ENCODE measurements at places on chromosomes 3 and 15. TPM values are rescaled to one million over a fixed set of nuclear protein-coding genes. Genes with fewer than 3 reads are reported as not detected.

The DUOXA1 gene
- 0.36 TPM for total RNA-seq

The ITIH4 gene
- 2.8 TPM for total RNA-seq

The METTL6 gene
- total RNA-seq = 19.7 TPM

- DNase-seq = no peak
- H3K36me3 ChIP-seq = no peaks in the 10 kb centered on the region
- H3K4me1 ChIP-seq = no peaks in the 10 kb centered on the region
- no peak overlapping the region for H3K4me3 ChIP-seq
- H3K27me3 ChIP-seq = peaks cover 5% of the 10 kb centered on the region
- H3K27ac ChIP-seq = no peak overlapping the region
These were observed 8.5 kb downstream of the HTR3D start for GRCh38 chr3:184040010-184040409.

- no peak overlapping the region for H3K27ac ChIP-seq
- peaks cover 4% of the 10 kb centered on the region for H3K36me3 ChIP-seq
- DNase-seq = no peak
These were observed 39.1 kb upstream of the TM4SF19 start for GRCh38 chr3:196377321-196377720.

GRCh38 chr3:182420741-182421140 is 372.6 kb upstream of the ATP11B start:
- no peak overlapping the region for H3K4me3 ChIP-seq
- H3K27ac ChIP-seq = no peak overlapping the region
- no peak for DNase-seq
- H3K36me3 ChIP-seq = no peaks in the 10 kb centered on the region
- no peaks in the 10 kb centered on the region for H3K27me3 ChIP-seq

DNA sequence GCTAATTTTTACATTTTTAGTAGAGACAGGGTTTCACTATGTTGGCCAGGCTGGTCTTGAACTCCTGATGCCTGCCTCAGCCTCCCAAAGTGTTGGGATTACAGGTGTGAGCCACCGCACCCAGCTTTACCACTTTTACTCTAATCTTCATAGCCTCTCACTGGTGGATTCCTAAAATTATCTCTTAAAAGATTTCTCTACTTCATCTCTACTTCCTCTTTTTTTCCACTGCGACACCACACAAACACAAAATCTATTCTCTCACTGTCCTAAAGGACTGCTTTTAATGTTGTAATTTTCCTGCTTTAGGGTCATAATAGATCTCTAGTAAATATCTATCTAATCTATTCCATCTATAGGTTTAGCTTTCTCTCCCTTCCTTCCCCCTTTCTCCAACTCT is 34.0 kb upstream of the TBL1XR1 start:
- DNase-seq = no peak
- H3K4me1 ChIP-seq = no peaks in the 10 kb centered on the region
- H3K27me3 ChIP-seq = no peaks in the 10 kb centered on the region
- H3K36me3 ChIP-seq = no peaks in the 10 kb centered on the region
- no peak overlapping the region for H3K27ac ChIP-seq

- no peaks in the 10 kb centered on the region for H3K36me3 ChIP-seq
- H3K27ac ChIP-seq = no peak overlapping the region
- DNase-seq = no peak
- H3K27me3 ChIP-seq = no peaks in the 10 kb centered on the region
These were observed 77.2 kb downstream of the SCN10A start for GRCh38 chr3:38738630-38739395.

DNA sequence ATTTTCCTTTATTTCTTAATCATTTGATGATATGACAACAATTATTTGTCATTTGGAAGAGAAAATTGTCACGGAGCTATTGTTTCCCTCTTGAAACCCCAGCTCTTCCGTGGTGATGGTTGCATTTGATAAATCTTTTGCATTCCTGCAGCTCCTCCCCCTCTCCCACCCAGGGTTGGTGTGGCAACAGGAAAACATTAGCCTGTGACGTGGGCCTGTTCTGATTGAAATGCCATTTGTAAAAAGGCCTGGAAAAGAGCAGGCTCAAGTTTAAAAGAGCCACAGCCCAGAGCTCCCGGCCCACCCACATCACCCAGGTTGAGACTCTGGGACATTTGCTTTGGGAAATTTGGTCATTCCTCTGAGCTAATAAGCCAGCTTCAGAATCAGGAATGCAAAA is 282.5 kb downstream of the RPLP1 start:
- no peaks in the 10 kb centered on the region for H3K4me1 ChIP-seq
- H3K36me3 ChIP-seq = no peaks in the 10 kb centered on the region
- H3K27me3 ChIP-seq = peaks cover 20% of the 10 kb centered on the region
- peak; percentile 43 for DNase-seq
- H3K4me3 ChIP-seq = no peak overlapping the region

DNA sequence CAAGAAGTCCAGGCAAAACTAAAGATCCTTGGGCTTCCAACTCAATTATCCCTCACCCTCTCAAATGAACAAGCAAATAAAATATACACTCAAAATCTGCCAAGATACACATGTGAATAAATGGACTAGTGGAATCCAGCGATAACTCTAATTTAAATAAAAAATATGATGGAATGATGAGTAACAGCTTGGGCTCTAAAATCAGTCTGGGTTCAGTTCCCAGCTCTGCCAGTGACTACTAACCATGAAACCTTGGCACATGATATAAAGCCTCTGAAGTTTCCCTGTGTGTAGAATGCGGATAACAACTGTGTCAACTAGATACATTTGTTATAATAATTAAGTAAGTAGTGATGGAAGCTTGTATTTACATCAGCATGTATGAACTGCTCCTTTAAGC is 81.3 kb downstream of the CADPS start:
- H3K4me3 ChIP-seq = no peak overlapping the region
- no peaks in the 10 kb centered on the region for H3K27me3 ChIP-seq
- H3K27ac ChIP-seq = no peak overlapping the region

GRCh38 chr15:34603095-34603494 is 19.6 kb upstream of the GOLGA8B start:
- no peak overlapping the region for H3K27ac ChIP-seq
- peaks cover 6% of the 10 kb centered on the region for H3K27me3 ChIP-seq
- no peaks in the 10 kb centered on the region for H3K4me1 ChIP-seq
- H3K4me3 ChIP-seq = no peak overlapping the region
